ENCODE measurements at places on chromosomes 12 and 14. TPM values are rescaled to one million over a fixed set of nuclear protein-coding genes. Genes with fewer than 3 reads are reported as not detected.

DNA sequence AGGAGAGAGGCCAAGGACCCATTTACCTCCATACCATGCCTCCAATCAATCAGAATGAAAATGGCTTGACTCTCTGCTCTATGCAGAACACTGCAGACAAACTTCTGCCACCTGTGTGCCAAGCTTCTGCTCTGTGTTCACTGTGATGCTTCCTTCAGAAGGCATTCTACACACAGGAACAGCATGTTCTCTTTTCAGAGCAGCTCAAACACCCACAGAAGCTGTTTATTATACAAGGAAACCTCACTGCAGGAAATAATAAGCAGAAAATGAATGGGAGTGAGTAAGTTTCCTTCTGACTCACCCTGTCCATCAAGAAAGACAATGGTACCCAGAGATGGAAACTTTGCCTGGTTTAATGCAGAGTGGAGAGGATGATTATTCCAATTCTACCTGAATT lies 2.4 kb upstream of the ESR2 start:
- no peak for DNase-seq

- no peak for DNase-seq
Observed at GRCh38 chr12:101330631-101331030, 50.7 kb downstream of the UTP20 start.

TPPP2 gene
- not detected for total RNA-seq

ETV6 gene
- 34.2 TPM for total RNA-seq

PHC1 gene
- 25.0 TPM for total RNA-seq

DNA sequence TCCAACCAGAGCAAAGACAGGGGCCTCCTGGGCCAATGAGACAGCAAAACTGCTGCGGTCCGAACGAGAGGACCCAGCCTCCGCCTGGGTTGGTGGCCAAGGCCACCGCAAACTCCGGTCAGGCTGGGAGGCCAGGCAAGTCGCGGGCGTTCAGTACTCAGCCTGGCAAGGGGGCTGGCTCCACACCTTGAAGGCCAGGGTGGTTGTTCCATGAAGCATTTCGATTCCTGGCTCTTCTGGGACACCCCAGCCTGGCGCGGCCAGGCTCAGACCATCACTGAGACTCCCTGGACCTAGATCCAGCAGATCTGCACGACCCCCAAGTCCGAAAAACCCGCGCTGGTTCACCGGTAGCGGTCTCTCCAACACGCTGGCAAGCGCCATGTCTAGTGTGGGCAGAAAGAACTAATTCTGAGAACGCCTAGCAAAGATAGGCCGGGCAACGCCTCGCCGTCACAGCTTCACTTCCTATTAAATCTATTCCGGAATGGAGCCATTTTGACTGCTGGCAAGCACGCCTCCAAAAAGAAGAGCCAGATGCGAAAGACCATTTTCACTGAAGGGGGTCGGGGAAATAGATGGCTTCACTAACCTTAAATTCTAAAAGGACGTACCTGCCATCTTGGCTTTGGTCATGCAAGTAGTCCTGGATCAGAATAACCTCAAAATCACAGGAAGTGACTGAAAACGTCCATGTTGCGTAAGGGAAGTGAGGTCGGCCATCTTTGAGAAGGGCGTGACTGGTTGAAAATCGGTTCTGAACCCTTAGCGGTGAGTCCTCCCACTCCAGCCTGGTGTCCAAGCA lies at the start of gene PSMB5:
PSMB5 (minus strand) TSS at position 403 of the 805 bp plus-strand sequence; CDS start at position 384, 19 bp downstream.
- DNase-seq, result peak; percentile 95

AGAP2 gene
- 73.3 TPM for total RNA-seq

GRCh38 chr14:20388159-20388558 lies 25.1 kb downstream of the TEP1 start:
- no peak for DNase-seq

KLHDC2 gene
- total RNA-seq, result 31.5 TPM

GRCh38 chr14:65824285-65824977 lies 411.9 kb downstream of the FUT8 start:
- DNase-seq, result peak; percentile 72

C1QL4 gene
- total RNA-seq, result not detected

FAM234B gene
- total RNA-seq, result 4.4 TPM

- DNase-seq, result no peak
Observed at GRCh38 chr14:19823765-19824164, 20.2 kb downstream of the OR4N2 start.

SLC39A5 gene
- not detected for total RNA-seq

LBHD2 gene
- total RNA-seq, result not detected

All from activated CD4-positive, alpha-beta T cell treated with anti-CD3 and anti-CD28 coated beads, Interleukin-2, amount 10 ng/mL, durations not matched to agents 7 days and 5 days (primary cell).